ENCODE measurements at places on chromosomes 1 and 21. TPM values are rescaled to one million over a fixed set of nuclear protein-coding genes. Genes with fewer than 3 reads are reported as not detected.

DNA sequence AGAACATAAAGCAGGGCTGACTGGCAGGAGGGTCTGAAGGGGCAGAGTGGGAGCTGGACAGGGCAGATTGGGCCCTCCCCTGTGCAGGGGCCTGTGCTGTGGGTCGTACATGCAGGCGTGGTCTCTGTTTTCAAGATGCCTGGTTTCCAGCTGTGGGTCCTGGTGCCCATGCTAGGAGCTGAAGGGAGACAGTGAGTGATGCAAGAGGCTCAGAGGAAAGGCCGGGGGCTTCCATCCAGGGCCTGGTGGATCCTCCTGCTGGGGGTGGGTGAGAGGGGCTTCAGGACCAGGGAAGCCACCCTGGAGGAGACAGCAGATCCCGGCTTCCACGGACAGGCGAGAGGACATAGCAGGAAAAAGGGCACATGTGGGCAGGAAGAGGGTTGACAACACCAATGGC, 349.0 kb upstream of the VAMP3 start:
- H3K4me3 ChIP-seq = no peak overlapping the region
- H3K27me3 ChIP-seq = no peaks in the 10 kb centered on the region
- no peak overlapping the region for H3K27ac ChIP-seq

DNA sequence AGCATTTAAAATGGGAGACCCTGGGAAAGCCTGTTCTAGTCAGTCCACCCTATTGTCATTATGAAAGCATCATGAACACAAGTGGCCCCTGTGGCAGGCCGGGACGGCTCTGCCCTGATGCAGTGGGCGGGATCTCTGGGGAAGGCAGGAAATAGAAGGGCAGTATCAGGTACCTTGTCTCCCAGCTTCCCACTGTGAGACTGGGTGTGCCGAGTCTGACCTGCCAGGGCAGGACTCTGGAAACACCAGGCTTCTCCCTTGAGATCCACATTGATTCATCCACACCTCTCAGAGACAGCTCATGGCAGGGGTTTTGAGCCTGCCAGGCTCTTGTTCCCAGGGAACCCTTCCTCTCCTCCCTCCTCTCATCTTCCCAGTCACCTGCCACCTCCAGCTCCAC, 24.5 kb upstream of the GNPAT start:
- H3K36me3 ChIP-seq = no peaks in the 10 kb centered on the region
- H3K27ac ChIP-seq = no peak overlapping the region
- H3K27me3 ChIP-seq = no peaks in the 10 kb centered on the region
- H3K4me1 ChIP-seq = peaks cover 3% of the 10 kb centered on the region
- DNase-seq = no peak

GRCh38 chr1:22861764-22862440, 110.8 kb downstream of the LACTBL1 start:
- H3K27me3 ChIP-seq = no peaks in the 10 kb centered on the region
- no peaks in the 10 kb centered on the region for H3K4me1 ChIP-seq
- DNase-seq = no peak
- no peak overlapping the region for H3K27ac ChIP-seq
- no peaks in the 10 kb centered on the region for H3K36me3 ChIP-seq

DNA sequence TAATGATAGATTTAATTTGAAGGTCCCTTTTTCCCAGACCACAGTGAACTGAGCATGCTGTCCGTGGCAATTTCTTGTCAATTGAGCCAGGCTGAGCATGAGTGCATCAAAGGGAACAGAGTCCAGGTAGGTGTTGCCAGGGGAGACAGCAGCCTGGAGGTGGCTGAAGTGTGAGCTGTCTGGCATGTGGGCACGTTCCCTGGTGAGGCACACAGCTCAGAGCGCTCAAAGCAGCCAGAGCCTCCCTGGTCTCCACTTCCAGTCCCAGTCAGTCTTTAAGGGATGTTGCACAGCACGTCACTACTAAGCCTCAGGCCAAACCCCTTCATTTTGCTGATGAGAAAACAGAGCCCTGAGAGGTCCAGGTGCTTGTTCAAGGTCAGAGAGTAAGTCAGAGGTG, 251.4 kb downstream of the MATN1 start:
- H3K4me3 ChIP-seq = no peak overlapping the region
- H3K27me3 ChIP-seq = no peaks in the 10 kb centered on the region
- no peak overlapping the region for H3K27ac ChIP-seq
- no peak for DNase-seq

GRCh38 chr1:99370476-99370875, 106.2 kb downstream of the PLPPR4 start:
- no peak for DNase-seq
- H3K4me3 ChIP-seq = no peak overlapping the region
- no peaks in the 10 kb centered on the region for H3K4me1 ChIP-seq
- no peaks in the 10 kb centered on the region for H3K36me3 ChIP-seq
- H3K27ac ChIP-seq = no peak overlapping the region
- H3K27me3 ChIP-seq = no peaks in the 10 kb centered on the region

The NBPF6 gene
- not detected for total RNA-seq

All from CD4-positive, CD25-positive, alpha-beta regulatory T cell (primary cell).